Activated CD4-positive, alpha-beta T cell treated with anti-CD3 and anti-CD28 coated beads, Interleukin-2, amount 10 ng/mL, durations not matched to agents 24 days and 14 days (primary cell): ENCODE measurements at places on chromosomes 7 and 10. TPM values are rescaled to one million over a fixed set of nuclear protein-coding genes. Genes with fewer than 3 reads are reported as not detected.

Gene BAIAP2L1
- total RNA-seq = 1.3 and 1.4 TPM in 2 replicates

Gene CTAGE8
- total RNA-seq = 0.99 and 2.0 TPM in 2 replicates

Gene FOXI2
- not detected in 2 replicates for total RNA-seq

Gene ZNF655
- 76.2 and 76.4 TPM in 2 replicates for total RNA-seq

Gene SUN3
- not detected in 2 replicates for total RNA-seq
